ENCODE measurements at places on chromosomes 2 and 18.

GRCh38 chr18:57422313-57422872 lies 12.8 kb upstream of the ONECUT2 start:
- no peak for DNase-seq

DNA sequence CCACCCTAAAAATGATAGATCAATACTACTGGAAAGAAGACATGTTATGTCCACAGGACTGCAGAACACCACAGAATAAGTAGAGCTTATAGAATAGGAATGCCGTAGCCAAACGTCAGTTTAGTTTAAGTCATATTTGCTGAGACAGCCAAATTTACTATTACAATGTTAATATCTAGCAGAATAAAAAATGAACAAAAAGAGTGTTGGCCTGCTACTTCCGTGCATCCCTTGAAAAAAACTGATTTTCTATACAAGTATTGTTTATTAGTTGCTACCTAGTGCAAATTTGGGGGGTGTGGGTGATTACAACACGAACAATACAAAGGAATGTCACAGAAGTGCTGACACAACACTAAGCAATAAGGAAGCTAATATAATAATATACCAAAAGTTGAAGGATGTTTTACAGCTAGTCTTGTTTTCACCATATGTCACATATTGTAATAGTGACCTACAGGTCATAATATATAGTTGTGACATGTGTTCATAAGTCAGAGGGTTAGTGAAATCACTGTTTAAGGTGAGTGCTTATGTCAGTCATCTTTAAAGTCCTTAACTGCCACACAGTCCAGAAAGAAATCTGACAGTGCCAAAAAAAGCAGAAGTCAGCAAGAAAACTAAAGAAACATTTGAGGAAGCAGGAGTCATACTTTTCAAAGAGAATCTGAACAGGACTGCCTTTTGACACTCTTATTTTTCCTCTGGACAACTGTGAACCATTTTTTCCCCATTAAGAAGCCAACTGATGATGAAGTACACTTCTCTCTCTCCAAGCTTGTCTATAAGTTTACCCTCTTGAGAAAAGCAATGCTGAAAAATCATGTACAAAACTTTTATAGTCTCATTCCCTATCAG lies 376.4 kb downstream of the ZEB2 start:
- DNase-seq = no peak

DNA sequence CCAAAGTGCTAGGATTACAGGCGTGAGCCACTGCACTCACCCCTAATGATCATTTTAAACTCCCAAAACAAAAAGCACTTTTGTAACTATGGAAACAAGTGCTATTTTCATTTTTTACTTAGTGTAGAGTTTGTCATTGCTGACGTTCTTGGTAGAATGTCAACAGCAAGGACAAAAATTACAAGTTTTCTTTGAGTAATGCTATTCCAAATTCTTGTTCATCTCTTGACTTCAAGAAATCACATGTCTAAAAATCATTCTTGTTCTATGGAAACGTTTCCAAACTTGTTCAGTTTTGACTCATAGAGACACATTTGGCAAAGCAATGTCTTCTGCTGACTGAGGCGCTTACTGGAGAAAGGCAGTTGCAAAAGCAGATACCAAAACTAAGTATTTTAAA lies 82.6 kb downstream of the MBP start:
- no peak for DNase-seq

- DNase-seq = no peak
Measured at GRCh38 chr2:231643495-231643888, 50.8 kb downstream of the TEX44 start.

DNA sequence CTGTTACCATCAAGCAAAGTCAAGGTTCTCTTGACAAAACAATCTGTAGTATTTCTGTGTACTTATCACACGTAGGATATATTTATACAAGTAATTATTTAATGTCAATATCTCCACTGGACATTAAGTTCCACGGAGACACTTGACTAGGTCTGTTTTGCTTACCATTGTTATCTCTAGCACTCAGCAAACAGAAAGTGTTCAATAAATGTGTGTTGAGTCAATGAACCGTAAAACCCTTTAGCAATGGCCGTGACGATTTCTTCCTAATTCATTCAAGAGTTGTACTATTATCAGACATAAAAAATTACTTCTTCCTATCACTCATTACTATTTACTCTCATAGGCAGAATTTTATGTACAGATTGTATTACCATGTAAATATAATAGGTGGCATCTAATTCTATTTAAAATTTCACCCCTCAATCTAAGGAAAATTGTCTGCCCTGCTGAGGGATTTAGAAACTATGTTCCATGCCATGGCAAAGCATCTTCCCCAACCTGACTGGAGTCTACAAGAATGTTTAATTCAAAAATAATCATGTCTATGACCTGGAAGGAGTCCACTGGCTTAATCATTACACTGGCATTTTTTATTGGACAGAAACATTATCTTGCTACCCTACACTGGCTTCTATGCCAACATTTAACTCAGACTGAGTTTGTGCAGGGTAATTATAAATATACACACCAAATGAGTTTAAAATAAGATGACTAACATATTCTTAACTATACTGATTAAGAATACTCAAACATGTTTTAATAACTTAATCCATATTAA lies 301.9 kb downstream of the ZEB2 start:
- no peak for DNase-seq

GRCh38 chr2:66691031-66691965 lies 256.4 kb downstream of the MEIS1 start:
- no peak for DNase-seq

- DNase-seq = peak; percentile 43
Measured at GRCh38 chr18:44838971-44839666, 158.4 kb downstream of the SETBP1 start.

DNA sequence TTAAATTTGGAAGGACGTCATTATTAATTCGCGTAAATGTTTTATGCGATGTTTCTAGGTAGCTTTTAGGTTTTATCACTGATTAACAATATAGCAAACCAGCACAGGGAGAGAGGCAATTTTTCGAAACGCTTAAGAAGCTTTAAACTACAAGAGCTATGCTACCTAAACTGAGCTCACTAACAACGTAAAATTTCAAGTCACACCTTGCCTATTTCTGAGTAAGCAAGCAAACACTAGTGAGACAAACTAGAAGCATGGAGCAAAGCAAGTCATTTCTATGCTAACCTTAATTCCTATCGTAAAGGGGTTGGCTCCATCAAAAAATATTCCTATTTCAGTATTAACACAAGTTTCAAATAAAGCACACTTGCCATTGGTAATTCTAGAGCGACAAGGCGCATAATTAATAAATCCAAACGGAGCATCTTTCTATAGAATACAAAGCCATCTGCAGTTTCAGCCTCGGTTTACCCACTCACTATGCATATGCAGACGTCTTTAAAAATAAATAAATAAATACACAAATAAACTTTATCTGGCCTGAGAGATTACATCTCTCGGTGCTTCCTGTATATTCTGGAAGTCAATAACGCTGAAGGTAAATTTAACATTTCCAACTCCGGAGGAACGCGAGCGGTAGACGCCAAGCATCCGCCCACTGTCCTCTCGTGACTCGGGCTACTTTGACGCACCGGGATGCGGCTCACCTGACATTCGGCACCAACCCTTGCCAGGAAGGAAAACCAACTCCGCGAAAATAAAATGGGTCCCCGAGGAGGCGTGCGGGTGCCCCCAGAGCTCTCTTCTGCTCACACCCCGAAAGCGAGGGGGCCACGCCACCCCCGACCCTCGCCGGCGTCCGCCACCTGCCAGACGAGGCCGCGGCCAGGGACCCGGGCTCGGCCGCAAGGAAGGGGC lies 947 bp downstream of the ITSN2 start:
- peak; percentile 6 for DNase-seq

GRCh38 chr2:212359425-212360067 lies 179.1 kb downstream of the ERBB4 start:
- DNase-seq = no peak

GRCh38 chr2:85810371-85811179 lies 56.8 kb downstream of the ATOH8 start:
- DNase-seq = no peak

GRCh38 chr2:55133467-55134315 lies 83.4 kb upstream of the RTN4 start:
- DNase-seq = no peak

Measured in stimulated activated CD8-positive, alpha-beta memory T cell treated with anti-CD3 and anti-CD28 coated beads, Interleukin-4, amount 100 ng/mL, for 4 hours (primary cell).